ENCODE measurements at places on chromosomes 3 and 15. TPM values are rescaled to one million over a fixed set of nuclear protein-coding genes. Genes with fewer than 3 reads are reported as not detected.
A peak's percentile ranks its signal among the peaks of the same experiment; 100 is the strongest.

DNA sequence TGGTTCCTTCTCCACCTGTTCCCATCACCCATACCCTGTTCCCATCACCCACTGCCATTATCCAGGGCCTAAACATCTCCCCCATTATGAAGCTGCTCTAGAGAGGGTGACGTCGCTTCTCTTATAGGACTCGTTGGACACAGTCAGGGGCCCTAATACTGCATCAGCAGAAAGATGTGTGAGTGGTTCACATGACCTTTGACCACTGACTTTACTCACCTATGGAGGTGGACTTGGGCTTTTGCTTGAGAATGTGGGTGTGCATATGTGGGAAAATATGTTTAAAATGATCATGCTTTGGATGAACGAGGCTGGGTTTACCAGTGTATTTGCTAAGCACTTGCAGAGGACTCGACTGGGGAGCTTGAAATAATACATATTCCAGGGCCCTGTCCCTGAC is 26.8 kb downstream of the RBP2 start:
- no peaks in the 10 kb centered on the region for H3K4me1 ChIP-seq
- H3K27me3 ChIP-seq: peaks cover 6% of the 10 kb centered on the region
- H3K36me3 ChIP-seq: no peaks in the 10 kb centered on the region
- no peak overlapping the region for H3K4me3 ChIP-seq

DNA sequence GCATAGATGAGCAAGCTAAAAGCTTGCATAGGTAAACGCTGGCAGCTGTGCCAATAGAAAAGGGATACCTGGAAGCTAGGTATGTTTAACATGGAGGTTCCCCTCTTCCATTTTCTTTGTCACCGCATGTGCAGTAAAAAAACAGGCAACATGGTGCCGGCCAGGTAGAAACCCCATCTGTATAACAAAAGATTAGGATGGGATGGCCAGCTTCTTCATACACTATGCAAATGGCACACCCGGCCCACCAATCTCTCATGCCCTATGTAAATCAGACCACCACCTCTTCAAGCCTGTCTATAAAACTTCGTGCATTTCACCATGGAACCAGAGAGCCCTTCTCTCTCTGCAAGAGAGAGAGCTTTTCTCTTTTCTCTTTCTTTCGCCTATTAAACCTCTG is 224.3 kb upstream of the P2RY1 start:
- DNase-seq: no peak
- peaks cover 2% of the 10 kb centered on the region for H3K4me1 ChIP-seq
- H3K36me3 ChIP-seq: no peaks in the 10 kb centered on the region
- no peak overlapping the region for H3K4me3 ChIP-seq
- no peak overlapping the region for H3K27ac ChIP-seq

DNA sequence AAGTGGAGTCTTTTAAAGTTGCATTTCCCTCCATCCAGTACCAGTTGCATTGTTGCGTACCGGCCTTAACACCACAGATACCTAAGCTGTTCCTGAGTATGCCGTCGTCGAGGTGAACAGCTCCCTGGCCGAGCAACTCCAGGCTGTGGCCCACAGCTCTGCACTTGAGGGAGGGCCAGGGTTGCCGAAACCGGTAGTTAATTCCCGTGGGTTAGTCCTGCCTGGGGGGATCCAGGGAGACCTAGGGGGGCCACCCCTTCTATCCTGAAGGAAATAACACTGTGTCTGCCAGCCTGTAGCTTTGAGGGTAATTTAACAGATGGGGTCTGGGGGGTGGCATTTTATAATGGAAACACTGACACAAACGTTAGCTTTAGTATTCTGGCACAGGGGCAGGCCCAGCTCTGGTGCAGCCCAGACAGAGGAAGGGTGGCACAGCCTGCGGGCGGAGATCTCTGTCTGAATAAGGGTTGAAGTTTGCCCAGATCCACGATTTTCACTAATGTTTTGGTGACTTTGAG is 60.8 kb downstream of the RGMA start:
- H3K27ac ChIP-seq: peak overlapping the region; percentile 79
- no peaks in the 10 kb centered on the region for H3K27me3 ChIP-seq
- peaks cover 43% of the 10 kb centered on the region for H3K4me1 ChIP-seq
- peaks cover 6% of the 10 kb centered on the region for H3K36me3 ChIP-seq
- H3K4me3 ChIP-seq: peak overlapping the region; percentile 25

- no peaks in the 10 kb centered on the region for H3K36me3 ChIP-seq
- H3K27me3 ChIP-seq: no peaks in the 10 kb centered on the region
- DNase-seq: no peak
- H3K4me1 ChIP-seq: peaks cover 16% of the 10 kb centered on the region
- peak overlapping the region; percentile 45 for H3K27ac ChIP-seq
Measured at GRCh38 chr15:31278544-31279220, 48.0 kb upstream of the KLF13 start.

The KY gene
- total RNA-seq: not detected

The PLS1 gene
- 0.44 TPM for total RNA-seq

The PCBP4 gene
- 28.7 TPM for total RNA-seq

Data from T-helper 17 cell (primary cell).